ENCODE measurements at places on chromosomes 12 and 14.

GRCh38 chr12:92574051-92574783 lies 128.6 kb upstream of the PLEKHG7 start:
- H3K27me3 ChIP-seq, result no peaks in the 10 kb centered on the region
- H3K4me3 ChIP-seq, result no peak overlapping the region
- no peak for DNase-seq
- no peaks in the 10 kb centered on the region for H3K36me3 ChIP-seq
- peaks cover 5% of the 10 kb centered on the region for H3K4me1 ChIP-seq
- H3K27ac ChIP-seq, result peak overlapping the region; percentile 26

DNA sequence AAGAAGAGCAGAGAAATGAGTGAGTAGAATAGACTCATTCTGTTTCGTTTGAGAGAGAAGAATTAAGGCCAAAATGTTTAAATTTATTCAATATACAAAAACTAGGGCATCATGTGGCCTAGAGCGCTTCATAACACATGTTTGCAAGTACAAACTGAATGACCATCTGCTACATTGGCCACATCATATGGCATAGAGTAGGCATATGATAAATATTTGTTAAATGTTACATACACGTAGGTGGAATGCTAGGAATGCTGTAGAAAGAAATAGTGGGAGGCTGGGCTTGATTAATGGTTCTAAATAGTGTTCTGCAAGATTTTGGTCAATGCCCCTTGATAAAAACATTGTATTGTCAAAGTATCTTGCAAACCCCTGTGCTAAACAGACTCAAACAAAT lies 10.8 kb downstream of the MGP start:
- no peaks in the 10 kb centered on the region for H3K36me3 ChIP-seq
- no peak overlapping the region for H3K27ac ChIP-seq

DNA sequence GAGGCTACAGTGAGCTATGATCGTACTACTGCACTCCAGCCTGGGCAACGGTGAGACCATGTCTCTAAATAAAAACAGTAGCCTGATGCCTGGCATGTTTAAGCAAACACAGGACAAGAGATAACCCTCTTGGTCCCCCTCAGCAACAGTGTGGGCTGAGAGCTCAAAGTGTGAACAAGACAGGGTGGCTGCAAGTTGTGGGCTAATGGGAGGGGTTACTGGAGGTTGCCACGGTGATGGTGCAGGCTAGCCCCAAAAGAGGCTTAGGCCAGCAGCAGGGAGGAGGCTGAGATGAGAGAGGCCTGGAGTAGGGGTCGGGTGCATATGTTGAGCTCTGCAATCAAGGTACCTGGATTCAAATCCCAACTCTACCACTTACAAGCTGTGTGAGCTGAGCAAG lies 3.4 kb upstream of the LGMN start:
- no peaks in the 10 kb centered on the region for H3K36me3 ChIP-seq
- H3K27me3 ChIP-seq, result no peaks in the 10 kb centered on the region
- H3K27ac ChIP-seq, result no peak overlapping the region

- DNase-seq, result no peak
- H3K4me1 ChIP-seq, result no peaks in the 10 kb centered on the region
- no peak overlapping the region for H3K27ac ChIP-seq
- H3K27me3 ChIP-seq, result no peaks in the 10 kb centered on the region
- no peaks in the 10 kb centered on the region for H3K36me3 ChIP-seq
Measured at GRCh38 chr12:89551747-89552146, 25.9 kb upstream of the POC1B start.

- no peak overlapping the region for H3K4me3 ChIP-seq
- no peak overlapping the region for H3K27ac ChIP-seq
- H3K27me3 ChIP-seq, result no peaks in the 10 kb centered on the region
- H3K36me3 ChIP-seq, result peaks cover 91% of the 10 kb centered on the region
Measured at GRCh38 chr12:31298922-31299321, 27.0 kb downstream of the SINHCAF start.

- no peak for DNase-seq
- H3K4me3 ChIP-seq, result no peak overlapping the region
- H3K27ac ChIP-seq, result no peak overlapping the region
Measured at GRCh38 chr12:65993173-65993572, 137.4 kb downstream of the LLPH start.

GRCh38 chr12:27048822-27049752 lies 26.7 kb downstream of the MED21 start:
- H3K4me1 ChIP-seq, result peaks cover 10% of the 10 kb centered on the region
- no peak overlapping the region for H3K4me3 ChIP-seq
- H3K27me3 ChIP-seq, result no peaks in the 10 kb centered on the region
- no peak for DNase-seq

- H3K4me3 ChIP-seq, result no peak overlapping the region
- DNase-seq, result no peak
- H3K27ac ChIP-seq, result no peak overlapping the region
- H3K27me3 ChIP-seq, result no peaks in the 10 kb centered on the region
- H3K36me3 ChIP-seq, result no peaks in the 10 kb centered on the region
Measured at GRCh38 chr12:74418573-74418972, 119.1 kb upstream of the ATXN7L3B start.

DNA sequence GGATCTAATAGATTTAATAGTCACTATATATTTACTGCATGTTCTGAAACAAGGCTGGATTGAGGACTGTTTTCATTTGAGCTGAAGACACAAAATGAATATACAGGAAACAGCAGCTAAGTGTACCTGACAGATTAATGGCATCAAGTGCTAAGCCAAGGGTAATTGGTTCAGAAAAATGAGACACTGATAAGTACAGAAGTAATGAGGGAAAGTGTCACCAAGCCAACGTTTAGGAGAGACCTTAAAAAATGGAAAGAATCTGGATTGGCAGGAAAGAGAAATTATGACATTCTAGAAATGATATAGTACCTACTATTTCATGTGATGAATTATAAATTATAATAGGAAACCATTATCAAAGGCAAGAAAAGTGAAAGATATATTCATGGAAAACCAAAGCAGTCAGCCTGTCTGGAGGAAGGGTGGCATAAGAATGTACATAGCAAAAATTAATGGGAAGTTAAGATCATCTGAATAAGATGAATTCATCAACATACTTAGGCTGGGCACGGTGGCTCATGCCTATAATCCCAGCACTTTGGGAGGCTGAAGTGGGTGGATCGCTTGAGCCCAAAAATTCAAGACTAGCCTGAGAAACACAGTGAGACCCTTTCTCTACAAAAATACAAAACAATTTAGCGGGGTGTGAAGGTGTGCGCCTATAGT lies 21.0 kb upstream of the DUSP16 start:
- no peak overlapping the region for H3K27ac ChIP-seq
- no peaks in the 10 kb centered on the region for H3K27me3 ChIP-seq
- no peak overlapping the region for H3K4me3 ChIP-seq
- no peak for DNase-seq

DNA sequence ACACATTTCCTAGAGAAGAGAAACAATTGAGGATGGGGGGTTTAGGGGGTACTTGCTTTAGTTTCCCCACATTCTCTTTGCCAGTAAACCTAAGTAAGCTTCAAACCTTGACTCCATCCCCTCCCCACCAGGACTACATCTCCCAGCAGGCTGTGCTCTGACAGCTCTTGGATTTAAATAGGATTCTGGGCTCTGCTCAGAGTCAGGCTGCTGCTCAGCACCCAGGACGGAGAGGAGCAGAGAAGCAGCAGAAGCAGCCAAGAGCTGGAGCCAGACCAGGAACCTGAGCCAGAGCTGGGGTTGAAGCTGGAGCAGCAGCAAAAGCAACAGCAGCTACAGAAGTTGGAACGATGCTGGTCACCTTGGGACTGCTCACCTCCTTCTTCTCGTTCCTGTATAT lies 20.6 kb downstream of the RDH12 start:
- H3K27me3 ChIP-seq, result no peaks in the 10 kb centered on the region
- H3K4me1 ChIP-seq, result no peaks in the 10 kb centered on the region
- no peak overlapping the region for H3K4me3 ChIP-seq
- H3K36me3 ChIP-seq, result no peaks in the 10 kb centered on the region
- no peak for DNase-seq

DNA sequence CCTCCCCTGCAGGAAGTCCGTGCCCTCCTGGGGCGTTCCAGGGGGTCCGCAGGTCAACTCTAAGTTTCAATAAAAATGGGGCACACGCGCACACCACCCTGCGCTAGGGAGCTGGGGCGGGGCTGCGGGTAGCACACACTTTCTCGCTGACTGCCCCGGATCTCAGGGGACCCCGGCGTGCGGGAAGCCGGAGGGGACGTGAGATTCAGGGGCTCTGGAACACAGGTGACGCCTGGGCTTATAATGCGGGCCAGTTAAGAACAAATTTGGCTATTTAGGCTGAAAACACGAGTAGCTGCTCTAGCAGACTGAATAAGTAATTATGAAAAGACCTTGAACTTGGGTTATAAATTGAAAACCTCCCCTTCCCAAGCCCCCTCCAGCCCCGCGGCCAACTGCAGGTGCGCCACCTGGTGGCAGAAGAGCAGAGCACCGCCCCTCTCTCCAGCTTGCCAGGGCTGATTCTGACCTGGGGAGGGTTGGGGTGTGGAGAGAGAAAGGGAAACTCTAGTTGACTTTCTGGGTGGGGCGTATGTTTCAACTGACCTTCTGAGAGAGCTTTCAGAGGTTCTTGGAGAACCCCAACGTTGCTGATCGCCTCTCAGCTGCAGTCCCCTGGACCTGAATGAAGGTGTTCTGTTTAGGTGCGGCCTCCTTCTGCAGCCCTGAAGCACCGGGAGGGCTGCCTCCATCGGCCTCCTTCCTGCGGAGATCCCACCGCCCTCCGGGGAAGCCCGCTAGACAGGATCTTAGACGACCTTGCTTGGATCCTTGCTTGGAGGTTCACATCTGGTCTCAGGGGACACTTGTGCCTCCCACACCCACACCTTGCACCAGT lies 118.4 kb upstream of the EVL start:
- no peak overlapping the region for H3K4me3 ChIP-seq
- H3K27me3 ChIP-seq, result no peaks in the 10 kb centered on the region
- H3K36me3 ChIP-seq, result no peaks in the 10 kb centered on the region
- peak; percentile 60 for DNase-seq

DNA sequence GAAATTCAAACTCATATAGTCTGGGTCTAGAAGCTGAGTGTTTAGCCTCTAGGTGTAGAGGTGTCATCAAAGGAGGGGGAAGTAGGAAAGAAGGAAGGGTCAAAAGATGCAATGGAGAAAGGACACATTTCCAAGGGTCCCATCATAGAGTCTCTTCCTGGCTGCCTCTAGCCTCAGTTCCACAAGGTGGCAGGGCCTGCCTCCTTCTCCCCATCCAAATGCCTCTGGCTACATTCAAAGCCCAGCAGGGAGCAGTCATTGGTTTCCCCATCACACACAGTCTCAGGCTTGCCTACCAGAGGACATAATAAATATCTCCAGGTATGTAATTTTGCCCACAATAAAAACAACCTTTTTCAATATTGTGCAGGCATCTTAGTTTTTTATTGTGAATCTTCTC lies 2.1 kb upstream of the CCT2 start:
- no peak overlapping the region for H3K27ac ChIP-seq
- DNase-seq, result no peak
- no peaks in the 10 kb centered on the region for H3K4me1 ChIP-seq
- no peaks in the 10 kb centered on the region for H3K27me3 ChIP-seq
